ENCODE measurements at places on chromosomes 1 and 21.

DNA sequence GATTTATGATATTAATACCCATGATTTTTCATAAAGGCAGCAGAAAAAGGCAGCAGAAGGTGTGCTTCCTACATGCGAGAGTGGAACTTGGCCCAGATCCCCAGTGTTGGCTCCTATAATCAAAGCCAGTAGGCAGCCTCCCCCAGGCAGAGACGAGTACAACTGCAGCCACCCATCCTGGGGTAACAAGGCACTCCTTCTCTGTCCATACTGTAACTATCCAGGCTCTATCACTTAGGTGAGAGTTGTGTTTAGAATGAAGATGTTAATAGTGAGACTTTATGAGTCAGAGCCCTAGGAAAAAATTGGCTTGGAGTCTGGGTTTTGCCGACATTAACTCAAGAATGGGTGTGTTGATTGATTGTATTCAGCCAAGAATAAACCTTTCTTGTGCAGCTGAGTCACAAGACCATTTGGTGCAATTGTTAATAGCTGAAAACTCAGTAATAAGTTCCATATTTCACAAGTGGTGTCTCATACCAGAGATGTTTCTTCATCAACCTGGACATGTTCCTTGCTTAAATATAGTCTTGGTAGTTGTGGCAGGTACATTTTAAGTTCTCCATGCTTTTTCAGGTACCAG lies 322.3 kb downstream of the DUSP10 start:
- DNase-seq, result no peak

DNA sequence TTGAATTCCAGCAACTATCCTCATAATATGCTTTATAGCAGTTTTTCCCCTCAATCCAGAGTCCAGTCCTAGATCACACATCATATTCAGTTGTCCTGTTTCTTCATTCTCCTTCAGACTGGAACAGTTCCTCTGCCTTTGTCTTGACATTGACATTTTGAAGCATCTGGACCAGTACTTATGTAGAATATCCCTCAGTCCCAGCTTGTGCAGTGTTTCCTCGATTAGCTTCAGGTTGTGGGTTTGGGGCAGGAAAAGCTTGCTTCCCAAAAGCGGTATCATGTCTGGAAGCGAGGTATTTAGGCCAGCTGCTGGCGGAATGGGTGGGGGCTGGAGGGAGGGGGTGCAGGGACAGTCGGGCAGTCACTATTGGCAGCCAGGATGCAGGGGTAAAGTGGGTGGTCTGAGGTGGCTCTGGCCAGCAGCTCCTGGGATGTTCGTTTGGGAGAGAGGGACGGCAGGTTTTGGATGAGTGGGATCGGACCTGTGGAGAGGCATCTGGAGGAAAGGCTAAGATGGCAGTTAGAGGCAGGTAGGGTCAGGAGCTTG lies 6.5 kb downstream of the THEMIS2 start:
- DNase-seq, result no peak

DNA sequence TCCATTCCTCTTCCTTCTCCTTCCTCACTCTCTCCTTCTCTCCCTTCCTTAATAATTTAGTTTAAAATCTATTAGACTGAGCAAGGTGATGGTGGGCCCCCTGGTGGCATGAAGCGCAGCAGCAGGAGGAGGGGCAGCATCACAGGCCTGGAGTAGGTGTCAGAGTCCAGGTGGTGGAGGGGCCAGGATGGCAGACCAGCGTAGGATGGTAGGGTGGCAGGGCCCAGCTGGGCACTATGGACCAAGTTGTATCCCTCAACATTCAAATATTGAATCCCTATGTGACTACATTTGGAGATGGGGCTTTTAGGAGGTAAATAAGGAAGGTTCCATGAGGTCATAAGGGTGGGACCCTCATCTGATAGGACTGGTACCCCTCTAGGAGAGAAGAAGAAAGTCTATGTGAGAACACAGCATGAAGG lies 61.0 kb downstream of the WDR4 start:
- peak; percentile 56 for DNase-seq

DNA sequence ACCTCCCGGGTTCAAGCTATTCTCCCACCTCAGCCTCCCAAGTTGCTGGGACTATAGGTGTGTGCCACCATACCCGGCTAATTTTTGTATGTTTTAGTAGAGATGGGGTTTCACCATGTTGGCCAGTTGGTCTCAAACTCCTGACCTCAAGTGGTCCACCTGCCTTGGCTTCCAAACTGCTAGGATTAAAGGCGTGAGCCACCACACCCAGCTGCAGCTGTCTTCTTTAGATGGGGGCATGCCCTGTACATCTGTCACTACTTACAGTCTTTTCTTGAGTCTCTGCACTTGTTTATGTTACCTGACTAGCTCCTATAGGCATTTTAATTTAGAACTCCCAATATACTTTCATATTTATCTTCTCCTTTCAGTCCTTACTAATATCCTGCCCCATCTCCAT lies 64.2 kb downstream of the SELENOF start:
- no peak for DNase-seq
